ENCODE measurements at places on chromosomes 6 and 20.
A peak's percentile ranks its signal among the peaks of the same experiment; 100 is the strongest.

GRCh38 chr6:69284176-69284730 lies 512.6 kb downstream of the LMBRD1 start:
- no peak for DNase-seq

DNA sequence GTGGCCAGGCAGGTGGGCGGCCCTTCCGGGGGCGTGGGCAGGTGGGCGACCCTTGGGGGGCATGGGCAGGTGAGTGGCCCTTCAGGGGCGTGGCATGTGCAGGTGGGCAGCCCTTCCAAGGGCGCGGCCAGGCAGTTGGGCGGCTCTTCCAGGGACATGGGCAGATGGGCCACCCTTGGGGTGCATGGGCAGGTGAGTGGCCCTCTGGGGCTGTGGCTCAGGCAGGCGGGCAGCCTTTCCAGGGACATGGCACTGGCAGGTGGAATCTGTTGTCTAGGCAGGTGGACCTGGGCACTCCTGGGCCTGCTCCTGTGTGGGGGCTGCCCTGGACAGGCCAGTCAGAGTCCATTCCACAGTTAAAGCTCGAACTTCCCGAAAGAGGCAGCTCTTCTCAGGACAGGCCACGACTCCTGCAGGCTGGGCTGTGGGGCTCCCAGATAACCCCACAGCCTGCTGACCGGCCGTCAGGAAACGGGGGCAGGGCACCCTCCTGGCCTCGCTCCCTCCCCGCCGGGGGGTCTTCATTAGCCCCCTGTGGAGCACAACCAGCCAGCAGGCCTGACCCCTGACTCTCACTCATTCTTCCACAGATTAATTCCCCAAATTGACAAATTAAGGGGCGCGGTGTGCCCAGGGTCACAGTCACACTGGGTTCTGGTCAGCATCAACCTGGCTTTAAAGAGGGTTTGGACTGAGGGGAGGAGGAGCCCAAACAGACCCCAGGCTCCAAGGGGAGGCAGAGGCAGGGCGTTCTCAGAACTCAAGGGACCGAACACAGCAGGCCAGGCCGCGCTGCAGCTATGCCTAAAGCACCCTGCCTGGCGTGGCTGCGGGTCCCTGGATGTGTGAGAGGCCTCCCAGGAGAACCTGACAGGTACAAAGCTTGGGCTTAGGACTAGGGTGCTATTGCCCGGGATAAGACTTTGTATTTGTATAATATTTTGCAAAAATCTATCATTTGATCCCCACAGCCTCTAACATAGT lies 130.0 kb downstream of the DLL1 start:
- DNase-seq = no peak

GRCh38 chr6:166361077-166361429 lies 18.7 kb upstream of the SFT2D1 start:
- peak; percentile 11 for DNase-seq

DNA sequence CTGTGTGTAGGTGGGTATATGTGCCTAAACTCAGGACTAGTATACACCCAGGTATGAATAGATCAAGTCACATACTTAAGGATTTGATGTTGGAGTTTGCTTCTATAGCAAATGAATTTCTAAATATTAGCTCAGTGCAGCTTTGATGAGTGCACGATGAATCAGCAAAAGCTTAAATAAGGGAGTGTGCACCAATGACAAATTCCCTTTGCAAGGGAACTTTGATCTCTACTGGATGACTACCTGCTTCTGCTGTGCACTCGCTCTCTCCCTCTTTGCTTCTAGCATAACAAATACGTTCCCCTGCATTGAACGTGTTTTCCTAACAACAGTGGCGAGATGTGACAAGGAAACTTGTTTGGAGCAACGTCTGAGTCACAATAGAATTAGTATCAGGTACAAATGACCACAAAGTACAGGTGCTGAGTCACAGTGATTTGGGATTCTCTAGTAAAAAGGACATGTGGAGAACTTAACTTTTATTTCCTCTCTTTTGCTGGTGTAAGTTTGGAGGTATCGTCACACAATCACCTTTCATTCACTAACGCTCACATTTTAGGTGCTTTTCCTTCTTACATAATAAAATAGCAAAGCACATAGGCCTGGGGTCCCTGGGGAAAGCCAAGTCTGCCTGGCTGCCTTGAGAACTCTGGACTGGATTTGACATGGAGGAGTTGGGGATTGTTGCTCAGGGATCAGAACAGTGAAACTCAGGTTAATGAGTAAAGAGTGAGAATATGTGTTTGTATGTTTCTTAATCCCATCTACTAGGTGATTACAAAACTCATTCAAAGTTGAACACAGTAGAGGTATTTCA lies 49.7 kb downstream of the KLHL31 start:
- DNase-seq = no peak

DNA sequence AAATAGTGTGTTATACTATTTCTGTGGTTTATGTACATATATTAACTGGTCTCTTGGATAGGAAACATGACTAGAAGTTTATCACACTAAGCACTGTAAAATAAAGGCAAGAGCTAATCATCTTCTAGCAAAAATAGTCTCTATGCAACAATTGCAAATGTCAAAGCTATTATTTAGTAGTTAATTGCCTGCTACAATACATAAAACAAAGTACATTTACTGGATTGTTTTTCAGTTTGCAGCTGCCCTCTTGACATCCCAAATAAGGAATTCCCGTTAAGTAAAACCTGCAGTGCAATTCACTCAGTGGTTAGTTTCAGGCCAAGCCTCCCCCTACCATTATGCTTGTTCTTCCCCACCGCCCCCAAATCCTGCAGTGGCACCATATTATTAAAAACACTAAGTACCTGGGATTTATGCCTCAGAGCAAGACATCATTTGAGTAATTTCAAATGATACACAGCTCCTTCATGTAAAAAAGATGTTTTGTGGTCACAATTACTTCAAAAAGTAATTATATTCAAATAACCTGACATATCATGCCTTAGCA lies 1.6 kb upstream of the ATP5F1E start:
- no peak for DNase-seq
